ENCODE measurements at places on chromosomes 7 and 10.

DNA sequence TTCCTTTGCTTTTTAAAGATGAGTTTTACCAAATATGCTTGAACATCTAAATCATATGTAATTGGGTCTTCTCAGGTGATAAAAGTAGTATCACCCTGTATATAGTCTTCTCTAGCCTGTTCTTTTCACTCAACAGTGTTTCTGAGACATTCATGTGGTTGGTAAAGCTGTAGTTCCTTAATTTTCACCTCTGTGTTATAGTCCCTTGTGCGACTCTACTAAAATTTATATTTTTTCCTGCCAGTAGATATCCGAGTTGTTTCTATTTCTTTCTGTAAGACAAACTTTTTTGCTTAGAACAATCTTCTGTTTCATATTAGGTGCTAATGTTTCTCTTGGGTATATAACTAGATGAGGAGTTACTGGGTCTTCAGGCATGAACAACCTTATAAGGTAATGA, 35.6 kb downstream of the SYPL1 start:
- DNase-seq, result no peak

- no peak for DNase-seq
Observed at GRCh38 chr7:25615593-25615992, 387.3 kb upstream of the NPVF start.

GRCh38 chr7:135499818-135500217, 10.1 kb downstream of the CNOT4 start:
- DNase-seq, result no peak

- DNase-seq, result no peak
Observed at GRCh38 chr10:1669433-1669832, 67.9 kb downstream of the ADARB2 start.

- DNase-seq, result no peak
Observed at GRCh38 chr10:5552376-5553321, 27.9 kb downstream of the CALML3 start.

- DNase-seq, result peak; percentile 5
Observed at GRCh38 chr7:117381362-117381761, 45.9 kb downstream of the ASZ1 start.

GRCh38 chr10:69383558-69383957, 33.2 kb downstream of the TACR2 start:
- DNase-seq, result no peak

DNA sequence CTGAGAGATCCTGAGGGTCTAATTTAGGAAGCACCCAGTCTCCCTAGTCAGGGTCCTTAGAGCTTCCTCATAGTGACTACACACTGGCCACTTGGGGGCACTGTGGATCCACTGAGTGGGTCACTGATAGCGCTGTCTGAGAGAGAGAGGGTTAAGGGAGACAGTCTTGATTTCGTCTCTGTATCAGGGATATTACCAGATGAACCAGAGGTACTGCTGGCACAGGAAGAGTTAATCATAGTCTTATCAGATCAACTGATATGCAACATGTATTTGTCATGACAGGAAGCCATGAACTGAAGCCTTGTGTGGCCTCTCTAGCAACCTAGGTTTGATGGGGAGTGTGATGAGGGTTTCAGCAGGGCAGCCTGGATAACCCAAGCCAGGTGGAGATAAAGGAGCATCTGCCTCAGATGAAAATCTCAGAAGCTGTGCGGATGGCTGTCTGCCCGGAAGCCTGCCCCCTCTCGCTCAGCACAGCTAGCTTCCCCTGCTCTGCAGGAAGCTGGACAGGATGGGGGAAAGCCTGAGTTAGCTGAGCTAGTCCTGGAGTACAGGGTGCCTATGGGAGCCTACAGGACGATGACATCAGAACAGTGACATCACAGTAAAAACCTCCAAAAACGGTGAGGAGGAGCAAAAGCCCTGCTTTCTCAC, 214.0 kb upstream of the PRSS1 start:
- DNase-seq, result peak; percentile 31

DNA sequence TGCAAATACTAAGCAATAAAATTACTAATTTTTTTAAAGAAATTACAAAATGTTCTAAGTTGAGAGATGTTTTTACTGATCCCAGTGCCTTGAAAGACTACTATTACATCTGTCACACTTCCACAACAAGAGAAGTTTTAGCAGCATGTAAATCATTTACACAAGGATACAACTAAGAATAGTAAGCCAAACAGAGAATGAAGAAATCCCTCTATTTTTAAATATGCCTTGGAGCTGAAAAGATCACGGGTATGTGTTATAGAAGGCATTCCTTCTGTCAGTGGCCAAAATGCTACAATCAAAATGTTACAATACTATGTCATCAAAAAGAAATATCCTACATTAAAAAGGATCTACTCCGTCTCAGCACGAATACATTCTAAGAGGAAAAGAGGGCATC, 52.6 kb downstream of the LARP4B start:
- no peak for DNase-seq

DNA sequence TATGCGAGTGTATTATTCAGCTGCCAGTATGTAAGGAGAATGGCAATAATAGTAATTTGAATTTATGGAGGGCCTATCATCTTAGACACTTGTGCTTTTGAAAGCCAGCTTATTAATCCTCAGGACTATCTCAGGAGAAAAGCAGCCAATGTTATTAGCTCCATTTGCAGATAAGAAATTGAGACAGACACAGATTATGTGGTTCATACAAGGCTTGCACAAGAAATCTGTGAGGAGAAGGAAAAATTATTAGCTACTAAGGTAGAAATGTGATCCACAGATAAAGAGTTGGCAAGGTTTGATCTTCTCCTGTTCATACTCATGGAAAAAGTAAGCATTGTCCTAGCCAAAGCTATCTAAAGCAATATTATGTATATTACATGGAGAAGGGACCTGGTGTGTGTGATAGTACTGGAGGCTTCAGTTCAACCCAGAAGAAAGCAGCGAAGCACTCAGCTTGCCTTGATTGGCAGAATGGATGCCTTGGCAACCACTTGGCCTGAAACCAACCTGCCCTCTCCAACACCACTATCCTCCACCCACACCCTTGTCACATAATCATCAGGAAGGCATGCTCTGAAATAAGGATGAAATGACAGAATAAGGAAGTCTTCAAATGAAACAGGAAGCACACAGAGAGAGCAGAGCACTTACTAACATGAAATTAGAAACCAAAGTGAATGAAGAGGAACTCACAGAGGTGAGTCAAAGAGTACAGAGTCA, 18.0 kb downstream of the MACC1 start:
- peak; percentile 67 for DNase-seq

GRCh38 chr7:76074972-76075370, 27.1 kb downstream of the MDH2 start:
- no peak for DNase-seq

DNA sequence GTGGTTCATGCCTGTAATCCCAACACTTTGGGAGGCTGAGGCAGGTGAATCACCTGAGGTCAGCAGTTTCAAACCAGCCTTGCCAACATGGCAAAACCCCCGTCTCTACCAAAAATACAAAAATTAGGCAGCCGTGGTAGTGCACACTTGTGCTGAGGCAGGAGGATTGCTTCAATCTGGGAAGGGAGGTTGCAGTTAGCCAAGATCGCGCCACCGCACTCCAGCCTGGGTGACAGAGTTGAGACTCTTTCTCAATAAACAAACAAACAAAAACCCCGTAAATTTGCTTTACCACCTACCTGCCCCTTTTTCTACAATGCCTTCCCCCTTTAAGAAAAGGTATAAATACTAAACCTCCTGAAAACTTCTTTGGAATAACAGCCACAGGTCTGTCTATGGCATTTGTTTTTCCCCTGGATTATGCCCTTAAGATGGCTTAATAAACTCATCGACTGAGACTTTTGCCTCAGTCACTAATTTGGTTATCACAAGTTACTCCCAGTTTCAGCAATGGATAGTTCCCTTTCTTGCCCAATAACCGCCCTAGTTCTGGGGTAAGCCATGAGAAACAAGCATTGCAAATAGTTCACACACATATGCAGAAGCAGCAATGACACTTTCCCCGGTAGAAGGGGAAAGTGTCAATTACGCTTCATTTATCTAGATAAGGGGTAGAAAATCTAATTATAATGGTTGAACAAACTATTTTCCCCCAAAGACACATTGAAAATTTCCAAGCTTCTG, 52.8 kb upstream of the SVIL start:
- no peak for DNase-seq

- DNase-seq, result no peak
Observed at GRCh38 chr10:114151486-114151885, 22.5 kb downstream of the CCDC186 start.

GRCh38 chr7:112272921-112273561, 66.5 kb downstream of the ZNF277 start:
- peak; percentile 16 for DNase-seq

DNA sequence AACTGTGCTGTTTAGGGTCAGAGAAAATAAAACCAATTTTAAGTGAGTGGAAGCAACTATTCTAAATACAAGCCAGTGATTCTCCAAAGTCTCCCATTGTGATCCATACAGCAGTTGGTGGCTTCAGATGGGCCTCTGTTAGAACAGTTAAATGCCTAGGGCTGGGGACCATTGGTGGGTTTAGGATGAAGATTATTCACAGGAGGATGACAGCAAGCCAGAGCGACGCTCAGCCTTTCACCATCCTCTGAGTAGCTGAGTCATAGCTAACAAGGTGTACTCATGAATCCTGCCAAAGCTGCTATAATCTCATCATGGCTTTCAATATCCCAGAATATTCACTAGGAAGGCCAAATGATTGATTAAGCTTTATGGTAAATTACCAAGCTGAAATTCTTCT, 39.6 kb downstream of the STARD3NL start:
- no peak for DNase-seq

GRCh38 chr7:81005254-81005653, 86.4 kb upstream of the SEMA3C start:
- DNase-seq, result no peak

DNA sequence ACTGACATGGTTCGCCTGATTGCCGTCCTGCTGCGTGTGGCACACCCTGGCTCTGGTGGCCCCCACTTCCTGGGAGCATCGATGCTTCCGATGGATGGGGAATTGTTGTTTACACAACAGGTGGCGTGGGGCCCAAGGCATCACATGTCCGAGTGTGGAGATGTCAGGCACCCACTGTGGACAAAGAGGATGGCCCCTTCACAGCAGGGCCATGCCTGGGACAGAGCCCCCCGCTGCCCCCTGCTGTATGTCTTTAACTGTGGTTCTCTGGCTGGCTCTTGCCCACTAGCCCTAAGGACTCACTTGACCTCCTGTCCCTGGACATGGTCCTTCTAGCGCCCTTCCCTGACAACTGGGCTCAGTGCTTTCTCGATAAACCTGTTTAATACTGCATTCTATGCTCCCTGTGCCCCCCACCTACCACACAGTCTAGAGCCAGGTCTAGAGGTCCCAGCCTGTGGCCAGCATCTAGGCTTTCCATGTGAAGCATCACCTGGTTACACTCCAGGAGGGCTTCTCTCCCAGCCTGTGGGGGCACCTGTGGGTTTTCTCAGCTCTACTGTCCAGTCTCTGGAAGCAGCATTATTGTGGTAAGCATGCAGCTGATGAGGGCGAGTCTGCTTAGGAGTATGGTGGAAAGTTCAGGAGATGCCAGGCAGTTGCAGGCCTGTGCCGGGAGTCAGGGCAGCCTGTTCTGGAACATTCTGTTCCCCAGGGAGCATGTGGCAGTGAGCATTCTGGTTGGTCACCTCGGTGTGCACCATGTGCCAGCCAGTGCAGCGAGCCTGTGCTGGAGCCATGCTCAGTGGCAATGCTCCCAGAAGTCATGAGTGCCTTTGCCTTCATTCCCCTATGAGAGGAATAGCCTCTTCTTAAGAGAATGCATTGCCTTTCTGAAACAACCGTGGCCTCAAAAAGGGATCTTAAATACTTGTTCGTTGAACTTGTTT, 10.4 kb downstream of the ADCY1 start:
- no peak for DNase-seq

DNA sequence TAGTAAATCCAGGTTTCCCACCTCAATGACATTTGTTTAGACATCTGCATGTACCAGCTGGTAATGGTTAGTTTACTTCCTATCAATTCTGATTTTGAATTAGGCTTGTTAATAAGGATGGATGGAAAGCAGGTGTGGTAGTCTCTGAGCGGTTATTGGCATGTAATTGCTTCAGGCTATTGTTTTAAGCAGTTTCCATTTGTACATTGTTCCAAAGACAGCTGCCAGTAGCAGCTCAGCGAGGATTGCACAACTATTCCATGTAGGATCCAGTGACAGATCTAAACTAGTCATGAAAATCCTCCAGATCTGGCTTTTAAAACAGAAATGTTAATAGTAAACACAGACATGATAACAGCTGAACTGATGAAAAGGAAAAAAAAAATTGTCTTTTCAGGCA, 436.0 kb upstream of the ADARB2 start:
- DNase-seq, result no peak

- no peak for DNase-seq
Observed at GRCh38 chr7:28081016-28081415, 99.6 kb downstream of the JAZF1 start.

DNA sequence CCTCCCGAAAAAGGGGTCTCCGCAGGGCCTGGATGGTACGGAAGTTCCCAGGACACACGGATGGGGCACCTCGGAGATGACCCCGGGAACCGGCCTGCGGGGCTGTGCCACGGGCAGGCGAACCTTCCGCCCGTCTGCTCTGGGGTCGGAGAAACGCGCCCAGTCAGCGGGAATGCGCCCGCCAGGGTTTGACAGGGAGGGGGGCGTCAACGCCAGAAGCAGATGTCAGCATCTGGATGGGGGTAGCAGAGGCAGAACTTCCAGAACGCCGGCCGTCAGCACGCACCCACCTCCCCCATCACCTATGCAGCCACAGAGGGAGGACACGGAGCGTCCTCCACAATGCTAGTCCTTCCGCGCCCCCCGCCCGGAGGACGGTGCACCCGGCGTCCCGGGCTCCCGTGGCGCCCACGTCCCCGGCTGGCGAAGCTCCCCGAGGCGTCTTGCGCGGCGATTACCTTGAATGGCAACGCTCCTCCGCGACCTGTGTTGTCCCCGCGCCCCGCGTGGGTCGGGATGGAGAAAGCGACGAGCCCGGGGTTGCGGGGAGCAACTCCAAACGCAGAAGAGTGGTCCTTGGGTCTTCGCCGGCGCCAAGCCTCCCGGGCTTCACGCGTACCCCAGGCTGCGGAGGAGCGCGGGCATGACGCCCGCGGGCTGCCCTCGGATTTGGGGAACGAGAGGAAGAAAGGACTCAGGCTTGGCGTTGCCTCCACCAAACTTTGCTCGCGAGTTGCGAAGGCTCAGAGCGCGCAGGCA, 561 bp downstream of the FGFR2 start:
- DNase-seq, result no peak

DNA sequence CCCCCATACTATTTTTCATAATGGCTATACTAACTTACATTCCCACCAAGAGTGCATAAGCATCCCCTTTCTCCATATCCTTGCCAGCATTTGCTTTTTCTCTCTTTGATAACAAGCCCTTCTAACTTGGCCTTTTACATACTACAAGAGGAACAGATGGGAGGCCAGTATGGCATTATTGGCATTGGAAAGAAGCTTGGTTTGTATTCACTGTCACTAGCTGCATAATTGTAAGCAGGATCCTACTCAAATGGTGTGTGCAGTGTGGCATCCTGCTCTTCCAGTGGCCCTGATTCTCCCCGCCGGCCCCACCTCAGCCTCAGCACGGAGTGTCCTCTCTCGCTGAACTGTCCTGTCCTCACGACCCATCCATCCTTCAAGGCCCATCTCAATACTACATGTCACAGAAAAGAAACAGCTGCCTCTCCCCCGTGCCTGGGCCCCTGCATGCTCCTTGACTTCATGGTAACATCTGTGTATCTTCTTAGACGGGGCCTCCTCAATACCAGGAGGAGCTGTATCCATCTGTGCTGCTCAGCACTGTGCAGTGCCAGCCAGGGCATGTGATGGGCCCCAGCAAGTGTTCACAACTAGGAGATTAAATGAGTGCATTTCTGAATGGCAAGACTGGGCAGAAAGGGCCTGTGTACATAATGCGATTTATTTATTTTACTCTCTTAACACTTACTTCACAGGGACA, 205.2 kb downstream of the COBL start:
- no peak for DNase-seq

Measured in NCI-H345 (cell line).